ENCODE measurements at places on chromosomes 1 and 21. TPM values are rescaled to one million over a fixed set of nuclear protein-coding genes. Genes with fewer than 3 reads are reported as not detected.

GRCh38 chr1:27569088-27569460 lies 34.9 kb downstream of the AHDC1 start:
- DNase-seq = no peak

- no peak for DNase-seq
Observed at GRCh38 chr1:32957017-32957416, 7.6 kb downstream of the RNF19B start.

DNA sequence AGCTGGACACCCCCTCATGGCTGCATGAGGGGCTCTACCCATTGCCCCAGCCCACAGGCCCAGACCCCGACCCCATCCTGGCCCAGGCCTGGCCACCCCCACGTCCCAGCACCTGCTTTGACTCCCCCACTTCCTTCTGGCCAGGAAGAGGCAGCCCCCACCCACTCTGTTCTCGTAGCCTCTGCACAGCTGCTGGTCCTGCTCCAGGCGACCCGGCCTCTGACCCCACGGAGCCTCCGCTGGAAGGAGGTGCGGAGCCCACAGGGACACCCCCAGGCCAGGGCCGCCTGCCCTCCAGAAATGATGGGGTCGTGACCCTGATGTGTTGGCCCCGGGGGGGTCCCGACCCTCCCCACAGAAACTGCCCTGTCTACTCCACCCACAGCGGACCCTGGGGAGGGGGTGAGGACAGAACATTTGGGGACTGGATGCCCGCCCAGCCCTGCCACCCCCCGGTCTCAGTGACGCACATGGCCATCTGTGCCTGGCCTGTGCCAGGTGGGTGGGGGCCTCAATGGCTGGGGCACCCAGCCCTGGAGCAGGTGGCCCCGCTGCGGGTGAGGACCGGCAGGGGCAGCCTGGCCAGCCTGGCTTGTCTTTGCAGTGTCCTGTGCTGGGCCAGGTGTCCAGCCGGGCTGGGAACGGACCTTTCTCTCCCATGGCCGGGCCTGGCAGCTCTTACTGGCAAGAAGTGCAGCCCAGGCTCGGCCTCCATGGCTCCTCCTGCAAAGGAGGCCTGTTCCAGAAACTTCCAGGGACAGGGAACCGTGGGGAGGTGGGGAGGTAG lies 78.6 kb downstream of the MORN1 start:
- DNase-seq = no peak

GRCh38 chr1:151839457-151840403 lies at the start of gene C2CD4D:
TSS of gene C2CD4D (minus strand) at chr1:151839820. CDS start at chr1:151838989, 831 bp downstream.
- peak; percentile 82 for DNase-seq

Gene LRRC71
- total RNA-seq = 0.30 TPM

Gene SCP2
- 56.8 TPM for total RNA-seq

Gene NEGR1
- total RNA-seq = 2.9 TPM
